ENCODE measurements at places on chromosomes 11 and 22.

GRCh38 chr11:107856180-107856980 is 2.2 kb downstream of the SLC35F2 start:
- DNase-seq, result no peak

GRCh38 chr11:122082205-122082604 is 33.8 kb downstream of the BLID start:
- no peak for DNase-seq

DNA sequence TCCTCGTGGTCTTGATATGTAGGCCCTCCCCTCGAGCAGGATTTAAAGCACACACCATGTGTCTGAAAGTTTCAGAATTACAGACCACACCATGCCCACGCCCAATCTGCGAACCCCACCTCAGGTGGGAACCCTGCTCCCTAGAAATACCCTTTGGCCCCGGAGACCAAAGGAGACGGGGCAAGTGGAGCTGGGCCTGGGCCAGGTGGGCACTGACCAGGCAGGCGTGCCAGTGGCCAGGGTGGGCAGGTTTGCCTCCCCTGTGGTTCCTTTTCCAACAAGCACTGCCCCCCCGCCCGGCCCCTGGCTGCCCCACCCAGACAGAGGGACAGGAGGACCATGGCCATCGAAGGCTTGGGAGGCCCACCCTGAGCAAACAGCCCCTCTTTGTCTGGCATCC is 400.4 kb downstream of the TBC1D22A start:
- DNase-seq, result no peak

DNA sequence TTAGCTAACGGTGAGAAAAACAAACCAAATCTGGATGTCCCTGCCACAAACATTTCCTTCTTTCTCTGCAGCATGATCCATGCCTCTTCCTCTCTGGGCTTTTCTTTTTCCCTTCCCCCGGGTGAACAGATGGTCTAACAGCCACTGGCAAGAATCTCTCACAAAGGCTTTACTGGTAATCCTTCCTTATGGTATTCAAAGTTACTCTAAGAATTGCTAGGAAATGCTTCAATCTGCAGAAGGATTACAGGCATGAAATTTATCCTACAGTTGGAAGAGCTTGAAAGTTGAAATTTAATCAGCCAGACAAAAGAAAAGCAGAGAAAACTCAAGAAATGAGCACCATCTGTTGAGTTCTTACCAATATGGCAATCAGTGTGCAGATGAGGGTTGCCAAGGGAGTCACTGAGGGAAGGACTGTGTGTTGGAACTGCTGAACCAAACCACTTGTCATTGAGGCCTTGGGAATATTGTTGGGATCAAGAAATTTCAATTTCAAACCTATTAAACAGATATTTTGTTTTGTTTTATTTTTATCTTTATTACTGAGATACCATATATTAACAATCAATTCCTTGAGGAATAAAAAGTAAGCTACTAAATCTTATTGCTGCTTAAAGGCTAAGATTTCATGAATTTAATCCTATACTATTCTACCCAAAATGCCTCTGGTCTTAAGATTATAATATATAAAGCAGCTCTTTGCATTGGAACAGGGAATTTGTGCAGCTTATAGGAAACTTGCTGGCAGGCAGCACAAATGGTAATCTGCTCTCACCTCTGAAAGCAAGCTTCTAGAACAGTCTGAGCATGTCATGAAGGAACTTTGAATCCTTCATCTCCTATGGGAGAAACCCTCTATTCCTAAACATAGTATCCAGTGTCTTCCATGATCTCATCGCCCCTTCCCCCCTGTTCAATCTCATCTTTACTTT is 29.7 kb upstream of the NDUFC2 start:
- no peak for DNase-seq

- DNase-seq, result no peak
Observed at GRCh38 chr22:32127904-32128303, 31.2 kb downstream of the C22orf42 start.

DNA sequence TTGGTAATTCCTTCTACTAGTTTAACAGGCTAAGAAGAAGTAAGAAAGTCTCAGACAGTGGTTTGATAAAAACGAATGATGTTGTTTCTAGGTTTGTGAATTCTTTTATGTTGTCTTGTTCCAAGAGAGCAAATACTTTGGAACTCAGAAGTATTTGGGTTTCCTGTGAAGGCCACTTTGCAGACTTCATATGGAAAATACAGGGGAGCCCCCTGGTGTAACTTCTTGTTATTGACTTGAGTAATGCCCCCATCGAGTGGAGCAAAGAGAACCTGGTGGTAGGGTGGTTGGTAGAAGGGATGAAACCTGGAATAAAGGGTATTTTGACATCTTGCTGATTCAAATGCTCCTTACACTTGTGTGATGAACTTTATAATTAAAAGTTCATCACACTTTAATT is 40.0 kb upstream of the PTH start:
- DNase-seq, result no peak

GRCh38 chr11:115421352-115421991 is 82.7 kb downstream of the CADM1 start:
- no peak for DNase-seq

DNA sequence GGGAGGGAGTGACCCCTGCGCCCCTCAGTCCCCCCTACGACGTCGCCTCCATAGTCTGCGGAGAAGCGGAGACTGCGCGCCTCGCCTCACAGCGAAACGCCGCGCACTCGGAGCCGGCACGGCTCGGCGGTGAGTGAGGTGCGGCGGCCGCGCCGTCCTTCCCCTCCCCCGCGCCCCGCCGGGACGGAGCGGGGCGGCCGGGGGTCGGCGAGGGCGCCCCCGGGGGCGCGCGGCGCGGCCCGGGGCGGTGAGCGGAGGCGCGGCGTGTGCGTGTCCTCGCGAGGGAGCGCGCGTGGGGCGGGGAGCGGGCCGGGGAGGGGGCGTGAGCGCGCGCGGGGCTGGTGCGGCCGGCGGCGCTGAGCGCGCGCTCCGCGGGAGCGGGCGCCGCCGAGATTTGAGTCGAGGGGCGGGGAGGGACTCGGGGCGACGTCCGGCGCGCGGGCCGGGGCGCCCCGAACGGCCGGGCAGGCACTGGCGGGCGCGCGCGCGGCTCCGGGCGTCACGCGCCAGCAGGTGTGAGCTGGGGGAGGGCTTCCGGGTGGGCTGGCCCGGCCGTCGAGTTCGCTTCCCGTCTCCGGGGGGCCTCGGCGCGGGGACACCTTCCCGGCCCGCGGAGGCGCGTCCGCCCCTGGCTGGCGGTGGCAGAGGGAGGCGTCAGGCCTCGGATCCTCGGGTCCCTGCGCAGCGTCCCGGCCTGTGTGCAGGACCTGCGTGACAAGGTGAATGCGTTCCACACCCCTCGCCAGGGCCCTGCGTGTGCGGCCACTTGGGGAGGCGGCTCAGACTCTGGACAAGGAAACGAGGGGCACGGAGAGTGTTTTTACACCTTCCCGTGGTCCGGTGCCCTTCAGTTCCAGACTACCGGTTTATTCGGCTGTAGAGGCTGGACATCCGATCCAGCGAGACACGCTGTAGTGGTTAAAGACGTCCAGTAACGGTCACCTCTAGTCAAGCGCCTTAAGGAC is 50.4 kb downstream of the FAM83F start:
- peak; percentile 69 for DNase-seq

DNA sequence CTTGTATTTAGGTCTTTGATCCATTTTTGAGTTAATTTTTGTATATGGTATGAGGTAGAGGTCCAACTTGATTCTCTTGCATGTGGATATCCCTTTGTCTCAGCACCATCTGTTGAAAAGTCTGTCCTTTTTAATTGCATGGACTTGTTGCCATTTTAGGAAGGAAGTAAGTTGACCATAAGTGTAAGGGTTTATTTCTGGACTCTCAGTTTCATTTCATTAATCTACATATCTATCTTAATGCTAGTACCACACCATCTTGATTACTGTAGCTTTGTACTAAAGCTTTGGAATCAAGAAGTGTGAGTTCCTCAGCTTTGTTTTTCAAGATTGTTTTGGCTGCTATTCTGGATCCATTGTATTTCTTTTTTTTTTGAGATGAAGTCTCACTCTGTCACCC is 31.4 kb downstream of the CBL start:
- DNase-seq, result no peak

- no peak for DNase-seq
Observed at GRCh38 chr11:84289381-84289906, 1003.3 kb upstream of the CCDC90B start.

- DNase-seq, result no peak
Observed at GRCh38 chr11:16924462-16924825, 89.8 kb downstream of the PLEKHA7 start.

GRCh38 chr22:33654173-33654895 is 265.9 kb downstream of the LARGE1 start:
- no peak for DNase-seq

GRCh38 chr11:40882301-40882700 is 577.2 kb downstream of the LRRC4C start:
- no peak for DNase-seq

DNA sequence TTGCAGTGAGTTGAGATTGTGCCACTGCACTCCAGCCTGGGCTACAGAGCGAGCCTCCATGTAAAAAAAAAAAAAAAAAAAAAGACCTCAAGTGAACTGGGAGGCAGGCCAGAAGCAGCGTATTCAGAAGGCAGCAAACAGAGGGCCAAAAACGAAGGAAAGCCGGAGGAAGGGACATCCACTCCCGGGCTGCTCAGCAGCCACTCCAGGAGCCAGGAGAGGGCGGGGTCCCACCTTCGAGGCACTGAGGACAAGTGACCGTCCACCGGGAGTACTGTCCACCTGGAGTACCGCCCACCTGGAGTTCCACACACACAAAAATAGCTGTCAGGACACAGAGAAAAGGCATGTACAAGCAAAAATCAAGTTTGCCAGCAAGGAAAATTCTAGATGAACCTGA is 5.5 kb downstream of the TOLLIP start:
- DNase-seq, result no peak

DNA sequence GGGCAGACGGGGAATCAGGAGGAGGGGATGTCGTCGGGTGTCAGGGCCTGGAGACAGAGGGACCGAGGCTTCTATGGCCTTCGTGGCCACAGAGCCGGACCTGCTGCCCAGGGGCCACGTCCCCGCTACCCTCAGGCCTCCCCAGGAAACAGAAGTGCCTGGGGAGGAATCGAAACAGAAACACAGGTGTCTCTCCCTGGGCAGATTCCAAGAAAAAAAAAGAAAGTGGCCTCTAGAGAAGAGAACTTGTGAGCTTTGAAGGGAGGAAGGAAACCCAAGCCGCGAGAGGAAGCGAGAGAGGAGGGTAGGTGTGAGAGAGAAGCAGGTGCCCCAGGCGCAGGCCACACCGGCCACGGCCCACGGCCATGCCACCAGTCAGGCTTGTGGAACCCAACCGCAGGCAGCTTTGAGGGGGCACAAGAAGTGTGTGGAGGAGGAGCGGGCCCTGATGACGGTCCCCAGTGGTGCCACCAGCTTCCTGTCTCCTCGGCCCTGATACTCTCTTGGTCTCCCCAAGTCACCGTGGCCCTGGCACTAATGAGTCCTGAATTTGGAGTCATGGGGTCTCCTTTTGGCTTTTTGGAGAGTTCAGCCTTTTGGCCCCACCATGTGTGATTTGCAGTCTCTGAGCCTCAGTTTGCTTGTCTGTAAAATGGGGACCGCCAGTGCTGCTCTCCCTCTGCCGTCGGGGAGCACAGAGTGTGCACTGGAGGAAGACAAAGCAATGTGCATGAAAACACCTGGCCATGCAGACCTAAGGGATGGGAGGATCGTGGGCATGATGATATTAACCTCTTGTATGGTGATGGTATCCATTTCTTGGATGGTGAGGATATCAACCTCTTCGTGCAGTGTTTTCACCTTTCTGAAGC is 25.2 kb downstream of the LIF start:
- DNase-seq, result peak; percentile 72

- DNase-seq, result no peak
Observed at GRCh38 chr11:58330861-58331260, 28.0 kb downstream of the OR5B17 start.

- no peak for DNase-seq
Observed at GRCh38 chr11:73859671-73860070, 17.0 kb downstream of the COA4 start.

DNA sequence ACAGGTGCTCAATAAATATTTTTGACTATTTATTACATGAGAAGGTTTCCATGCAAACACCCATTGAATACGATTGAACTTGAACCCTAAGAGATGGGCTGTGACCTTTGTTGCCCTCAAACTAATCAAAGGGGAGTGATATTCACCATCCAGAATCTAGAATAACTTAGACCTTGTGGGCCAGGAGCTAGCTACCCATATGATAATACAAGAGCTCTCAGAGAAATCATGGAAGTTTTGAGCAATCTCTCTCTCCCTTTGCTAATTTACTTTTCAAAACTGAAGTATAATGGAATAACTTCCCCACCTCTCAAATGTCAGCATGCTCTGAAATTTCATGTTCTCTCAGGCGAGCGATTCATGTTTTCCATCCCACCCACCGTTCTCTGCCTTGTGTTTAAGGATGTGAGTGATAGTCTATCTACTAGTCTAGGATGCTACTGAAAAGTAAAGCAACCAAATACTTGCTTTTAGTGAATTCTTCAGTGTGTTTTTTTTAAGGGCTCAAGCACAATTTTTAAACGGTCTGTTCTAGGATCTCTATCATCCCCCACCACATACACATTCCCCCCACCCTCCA is 33.3 kb downstream of the BARX2 start:
- DNase-seq, result no peak

DNA sequence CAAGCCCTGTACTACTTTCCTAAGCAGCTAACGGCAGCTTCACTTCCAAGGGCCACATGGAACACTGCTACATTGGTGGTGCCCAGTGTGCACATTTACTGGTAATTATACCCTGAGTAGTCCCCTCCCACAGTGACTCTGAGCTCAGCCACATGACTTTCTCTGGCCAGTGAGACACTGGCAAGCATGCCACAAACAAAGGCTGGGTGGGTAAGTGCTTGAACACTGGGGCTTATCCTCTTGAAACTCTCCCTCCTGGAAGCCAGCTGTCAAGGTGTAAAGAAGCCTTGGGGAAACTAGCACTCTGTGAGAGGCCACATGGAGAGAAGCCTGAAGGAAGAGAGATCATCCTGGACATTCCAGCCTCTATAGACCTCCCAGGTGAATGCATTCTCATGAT is 54.4 kb upstream of the DRD2 start:
- DNase-seq, result no peak
